Stimulated activated CD8-positive, alpha-beta memory T cell treated with anti-CD3 and anti-CD28 coated beads, Interleukin-4, amount 100 ng/mL, for 1 hour (primary cell): ENCODE measurements at places on chromosomes 5 and 9.

DNA sequence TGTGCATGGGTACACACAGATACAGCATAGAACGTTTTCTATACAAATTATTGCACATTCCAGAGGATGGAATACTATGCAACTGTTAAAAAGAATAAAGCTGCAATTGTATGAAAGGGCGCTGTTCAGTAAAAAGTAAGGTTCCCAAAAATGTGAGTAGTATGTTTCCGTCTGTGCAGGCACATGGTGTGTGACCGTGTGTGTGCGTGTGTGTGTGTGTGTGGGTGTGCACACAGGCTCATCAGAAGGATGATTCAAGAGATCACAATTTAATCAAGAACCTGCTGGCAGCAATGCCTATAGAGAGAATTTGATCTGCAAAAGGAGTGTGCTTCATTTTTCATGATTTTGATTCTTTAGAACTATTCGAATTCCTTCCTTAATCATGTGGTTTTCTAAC, 76.3 kb downstream of the SEMA4D start:
- DNase-seq = no peak

GRCh38 chr9:37187713-37188439, 67.5 kb downstream of the ZCCHC7 start:
- no peak for DNase-seq

DNA sequence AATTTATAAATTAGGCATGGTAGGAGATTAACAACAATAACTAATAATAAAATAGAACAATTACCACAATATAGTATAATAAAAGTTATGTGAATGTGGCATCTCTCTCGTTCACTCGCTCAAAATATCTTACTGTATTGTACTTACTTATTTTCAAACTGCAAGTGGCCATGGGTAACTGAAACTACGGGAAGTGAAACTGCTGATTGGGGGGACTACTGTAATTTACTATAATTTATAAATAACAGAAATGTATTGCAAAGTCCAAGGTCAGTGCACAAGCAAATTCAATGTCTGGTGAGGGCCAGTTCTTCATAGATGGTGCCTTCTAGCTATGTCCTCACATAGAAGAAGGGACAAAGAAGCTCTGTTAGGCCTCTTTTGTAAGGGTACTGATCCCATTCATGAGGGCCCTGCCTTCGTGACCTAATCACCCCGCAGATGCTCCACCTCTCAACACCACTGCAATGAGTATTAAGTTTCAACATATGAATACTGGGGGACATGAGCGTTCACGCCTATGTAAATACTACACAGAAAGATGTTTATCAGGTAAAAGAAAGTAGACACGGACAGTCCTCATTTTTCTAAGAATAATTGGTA, 39.0 kb downstream of the KCNIP1 start:
- no peak for DNase-seq

DNA sequence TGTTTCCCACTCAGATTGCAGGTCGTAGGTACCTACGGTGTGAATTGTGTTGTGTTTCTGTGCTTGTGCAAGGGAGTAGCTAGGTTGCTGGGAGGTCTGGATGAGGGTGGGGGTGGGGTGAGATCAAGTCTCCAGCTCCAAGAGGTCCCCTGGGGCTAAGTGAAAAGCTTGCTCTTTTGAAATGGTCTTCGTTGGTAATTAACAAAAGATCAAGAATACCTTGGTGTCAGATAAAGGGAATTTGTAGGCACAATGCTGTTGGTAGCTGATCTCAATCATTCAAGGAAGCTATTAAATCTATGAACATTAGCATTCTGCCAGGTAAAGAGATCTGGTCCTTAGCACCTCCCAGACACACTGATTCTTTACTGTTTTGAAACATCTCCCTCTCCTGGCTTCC, 928 bp upstream of the PCDHGC4 start:
- DNase-seq = no peak

DNA sequence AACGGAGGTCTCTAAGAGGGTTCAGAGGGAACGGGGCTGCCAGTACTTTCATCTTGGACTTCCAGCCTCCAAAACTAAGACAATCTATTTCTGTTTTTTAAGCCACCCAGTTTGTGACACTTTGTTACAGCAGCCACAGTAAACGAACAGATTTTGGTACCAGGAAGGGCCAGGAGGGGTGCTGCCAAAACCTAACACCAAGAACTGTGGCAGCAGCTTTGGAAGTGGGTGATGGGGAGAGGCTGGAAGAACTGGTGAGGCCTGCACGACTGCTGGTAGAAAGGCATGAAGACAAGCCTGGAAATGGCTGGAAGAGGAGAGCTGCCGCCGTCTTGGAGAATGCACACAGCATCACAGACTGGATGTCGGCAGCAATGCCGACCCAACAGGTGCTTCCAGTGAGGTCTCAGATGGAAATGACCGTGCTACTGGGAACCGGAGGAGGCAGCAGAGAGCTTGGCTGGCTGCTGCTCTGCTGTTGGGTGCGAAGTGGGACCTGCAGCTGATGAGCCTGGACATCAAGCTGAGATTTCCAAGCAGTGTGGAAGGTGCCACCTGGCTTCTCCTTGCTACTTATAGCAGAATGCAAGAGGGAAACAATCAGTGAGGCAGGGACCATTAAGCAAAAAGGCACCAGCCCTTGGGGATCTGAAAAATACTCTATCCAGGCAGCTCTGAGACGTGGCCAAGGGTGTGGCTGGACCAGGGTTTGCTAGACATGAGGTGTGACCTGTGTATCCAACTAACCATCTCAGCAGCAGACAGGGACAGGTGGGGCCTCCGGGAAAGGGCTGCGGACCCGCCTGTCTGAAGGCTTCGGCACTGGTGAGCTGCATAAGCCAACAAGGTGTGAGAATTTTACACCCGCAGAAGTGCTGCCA, 4.7 kb upstream of the TMEM210 start:
- no peak for DNase-seq

GRCh38 chr5:128825826-128826225, 139.5 kb upstream of the SLC27A6 start:
- DNase-seq = no peak

DNA sequence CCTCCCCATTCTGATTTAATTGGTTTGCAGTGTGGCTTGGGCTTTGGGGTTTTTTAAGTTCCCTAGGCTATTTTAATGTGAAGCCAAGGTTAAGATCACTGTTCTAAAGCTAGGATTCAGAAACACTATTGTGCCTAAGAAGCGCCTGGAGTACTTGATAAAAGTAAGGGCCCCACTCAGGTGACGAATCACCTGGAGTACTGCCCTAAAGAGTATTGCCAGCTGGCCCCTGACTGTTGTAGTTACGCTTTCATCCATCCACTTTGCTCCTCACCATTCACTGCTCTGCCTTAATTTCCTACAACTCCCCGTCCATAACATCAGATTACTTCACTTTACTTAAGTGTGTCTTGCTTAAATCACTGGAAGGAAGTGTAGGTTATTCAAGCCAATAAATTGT, 119.3 kb downstream of the CD180 start:
- DNase-seq = no peak

DNA sequence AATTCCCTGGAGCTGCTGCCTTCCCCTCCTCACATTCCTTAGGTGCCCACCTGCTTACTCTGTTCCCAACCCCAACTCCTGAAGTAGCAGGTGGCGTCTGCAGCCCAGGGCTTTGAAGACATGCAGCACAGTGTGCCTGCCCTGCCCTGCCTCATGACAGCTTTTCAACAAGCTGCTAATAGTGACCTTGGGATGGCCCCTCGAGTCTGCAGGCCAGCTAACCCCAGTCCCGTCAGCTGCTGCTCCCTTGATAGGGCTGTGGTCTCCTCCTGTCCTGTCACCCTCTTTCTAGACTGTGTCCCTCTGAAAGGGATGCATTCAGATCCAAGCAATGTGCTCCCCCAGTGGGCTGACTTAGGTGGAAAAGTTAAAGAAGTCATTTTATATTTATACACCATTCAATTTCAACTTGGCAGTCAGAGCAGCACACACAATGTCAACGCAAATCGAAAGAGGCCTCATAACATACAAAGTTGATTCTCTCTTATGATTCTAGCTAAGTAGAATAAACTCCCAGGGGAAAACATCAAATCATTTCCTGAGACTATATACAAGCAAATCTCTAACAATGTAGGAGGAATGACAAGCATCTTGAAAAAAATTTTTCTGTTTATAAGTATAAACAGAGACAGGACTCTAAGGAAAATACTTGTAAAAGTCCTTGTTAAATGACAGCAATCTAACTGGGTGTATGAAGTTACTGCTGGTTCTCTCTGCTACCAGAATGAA, 37.9 kb downstream of the ADRB2 start:
- no peak for DNase-seq

DNA sequence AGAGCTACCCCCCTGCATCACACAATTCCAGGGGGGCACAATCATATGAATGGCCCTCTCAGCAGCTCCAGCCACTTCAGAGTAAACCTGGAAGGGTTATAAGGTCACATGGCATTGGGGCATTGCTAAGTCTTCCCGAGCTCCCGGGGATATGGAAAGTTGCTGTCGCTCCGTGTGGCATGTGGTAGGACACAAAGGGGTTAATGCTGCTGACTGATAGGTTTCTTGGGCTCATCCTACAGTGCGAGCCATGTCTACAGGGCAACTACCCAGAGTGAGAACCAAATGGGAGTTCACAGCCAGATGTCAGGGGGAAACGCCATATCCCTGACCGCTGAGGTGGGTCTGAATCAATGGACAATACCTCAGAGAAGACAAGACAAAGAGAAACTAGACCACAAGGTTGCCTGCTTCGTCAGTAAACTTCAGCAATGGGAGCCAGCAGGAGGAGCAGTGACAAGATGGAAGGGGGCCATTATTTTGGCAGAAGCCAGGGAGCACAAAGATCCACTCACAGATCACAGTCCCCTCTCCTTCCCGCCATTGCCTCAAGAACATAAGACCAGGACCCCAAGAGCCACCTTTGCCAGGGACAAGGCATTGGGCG, 52.4 kb upstream of the SHISAL2B start:
- DNase-seq = no peak

- DNase-seq = no peak
Observed at GRCh38 chr5:110257971-110258370, 468.5 kb downstream of the TMEM232 start.

GRCh38 chr9:15485836-15486666, 24.7 kb downstream of the PSIP1 start:
- DNase-seq = no peak

DNA sequence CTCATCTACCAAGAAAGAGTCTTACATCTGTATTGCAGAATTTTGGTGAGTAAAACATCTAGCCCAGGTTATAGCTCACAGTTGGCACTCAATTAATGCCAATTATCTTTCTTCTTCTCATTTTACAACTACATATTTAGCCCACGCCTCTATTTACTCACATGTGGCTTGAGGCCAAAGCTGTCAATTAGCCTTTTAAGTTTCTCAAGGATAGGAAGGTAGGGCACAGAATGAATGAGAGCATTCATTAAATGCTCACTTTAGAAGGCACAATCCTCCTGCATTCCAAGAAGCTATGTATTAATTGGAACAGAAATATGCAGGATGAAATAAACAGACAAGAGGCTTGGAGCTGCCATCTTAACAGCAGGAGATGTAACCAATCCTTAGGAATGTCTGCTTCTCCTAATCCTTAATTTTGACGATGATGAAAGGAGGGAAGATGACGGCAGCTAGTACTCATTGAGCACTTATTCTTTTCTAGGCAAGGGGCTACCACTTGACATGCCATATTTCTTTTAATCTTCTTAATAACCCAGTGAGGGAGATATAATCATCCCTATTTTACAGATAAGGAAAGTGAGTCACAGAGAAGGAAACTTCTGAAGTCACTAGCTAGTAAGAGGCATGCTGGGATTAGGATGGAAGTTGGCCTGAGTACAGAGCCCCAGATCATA, 30.8 kb upstream of the PANK3 start:
- DNase-seq = no peak

DNA sequence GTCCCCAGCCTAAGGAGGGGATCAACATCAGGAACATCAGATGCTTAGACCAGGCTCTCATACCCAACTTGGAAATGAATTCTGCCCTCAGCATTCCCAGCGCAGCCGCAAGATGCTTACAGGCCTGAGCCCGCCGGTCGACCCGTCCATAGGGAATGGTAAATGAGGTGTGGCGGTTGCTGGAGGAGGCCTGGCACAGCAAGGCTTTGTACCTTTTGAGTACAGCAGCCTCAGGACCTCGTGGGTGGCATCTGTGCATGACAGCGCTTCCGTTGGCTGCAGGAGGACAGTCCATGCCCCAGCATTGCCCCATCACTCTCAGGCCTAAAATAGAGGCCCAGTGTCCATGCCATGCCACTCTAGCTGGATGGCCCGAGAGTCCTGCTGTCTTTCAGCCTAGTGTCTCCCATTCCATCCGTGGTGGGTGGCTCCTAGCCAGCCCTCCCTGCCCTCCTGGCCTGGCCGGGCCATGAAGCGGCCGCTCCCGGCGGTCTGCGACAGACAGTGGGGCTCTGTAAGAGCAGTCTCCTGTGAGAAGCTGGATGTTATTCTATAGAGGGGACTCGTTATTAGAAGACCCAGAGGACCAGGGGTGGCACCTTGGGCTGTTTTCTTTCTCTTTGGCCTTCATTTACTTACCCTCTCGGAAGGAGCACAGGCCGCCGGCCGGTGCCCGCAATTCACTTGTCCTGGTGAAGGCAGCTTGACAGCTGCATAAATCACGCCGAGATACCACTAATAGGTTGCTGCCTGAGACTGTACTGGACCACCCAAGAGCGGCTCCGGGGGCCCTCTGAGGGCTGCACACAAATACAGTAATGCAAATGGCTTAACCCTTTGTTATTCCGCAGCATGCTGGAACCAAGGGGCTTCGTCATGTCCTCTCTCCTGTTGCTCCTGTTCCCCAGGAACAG, 223.5 kb upstream of the TUT7 start:
- DNase-seq = no peak

- no peak for DNase-seq
Observed at GRCh38 chr9:136566901-136567300, 21.1 kb upstream of the NOTCH1 start.

DNA sequence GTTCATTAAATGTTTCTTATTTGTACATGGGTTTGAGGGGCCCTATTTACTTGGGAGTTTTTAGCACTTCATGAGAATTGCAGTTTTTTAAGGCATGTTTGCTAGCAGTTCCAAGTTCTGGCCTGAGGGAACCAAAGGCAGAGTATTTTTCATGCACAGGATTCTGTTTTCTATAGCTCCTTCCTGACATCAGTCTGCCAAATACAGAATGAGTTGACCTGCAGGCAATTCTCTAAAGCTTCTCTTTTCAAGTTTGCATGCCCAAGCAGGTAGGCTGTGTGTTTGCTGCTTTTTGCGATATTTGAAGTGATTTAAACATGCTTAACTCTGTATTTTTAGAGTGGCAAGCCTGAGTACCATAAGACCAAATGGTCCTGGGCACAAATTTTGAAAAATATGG, 75.8 kb downstream of the AOPEP start:
- no peak for DNase-seq

- DNase-seq = no peak
Observed at GRCh38 chr9:70830618-70831017, 290.8 kb downstream of the TRPM3 start.

DNA sequence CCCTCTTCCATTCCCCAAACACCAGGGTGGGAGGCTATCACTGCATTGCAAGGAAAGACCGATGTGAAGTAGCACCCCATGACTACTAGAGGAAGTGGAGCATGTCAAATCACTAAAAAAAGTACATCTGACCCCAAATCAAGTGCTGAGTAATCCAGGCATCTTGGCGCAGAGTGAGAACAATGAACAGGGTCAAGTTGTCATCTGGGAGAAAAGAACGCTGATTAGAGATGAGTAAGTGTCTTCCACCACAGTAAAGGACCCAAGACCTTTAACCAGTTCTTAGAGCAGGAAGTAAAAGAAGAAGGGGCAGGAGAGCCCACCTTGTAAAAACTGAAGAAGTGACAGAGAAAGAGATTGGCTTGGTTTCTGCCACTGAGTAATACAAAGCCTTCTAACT, 75.0 kb upstream of the RAD23B start:
- DNase-seq = no peak
